ENCODE measurements at places on chromosomes 13 and 19.
A peak's percentile ranks its signal among the peaks of the same experiment; 100 is the strongest.

GRCh38 chr19:38596057-38596981, 21.4 kb downstream of the MAP4K1 start:
- peak; percentile 85 for DNase-seq

DNA sequence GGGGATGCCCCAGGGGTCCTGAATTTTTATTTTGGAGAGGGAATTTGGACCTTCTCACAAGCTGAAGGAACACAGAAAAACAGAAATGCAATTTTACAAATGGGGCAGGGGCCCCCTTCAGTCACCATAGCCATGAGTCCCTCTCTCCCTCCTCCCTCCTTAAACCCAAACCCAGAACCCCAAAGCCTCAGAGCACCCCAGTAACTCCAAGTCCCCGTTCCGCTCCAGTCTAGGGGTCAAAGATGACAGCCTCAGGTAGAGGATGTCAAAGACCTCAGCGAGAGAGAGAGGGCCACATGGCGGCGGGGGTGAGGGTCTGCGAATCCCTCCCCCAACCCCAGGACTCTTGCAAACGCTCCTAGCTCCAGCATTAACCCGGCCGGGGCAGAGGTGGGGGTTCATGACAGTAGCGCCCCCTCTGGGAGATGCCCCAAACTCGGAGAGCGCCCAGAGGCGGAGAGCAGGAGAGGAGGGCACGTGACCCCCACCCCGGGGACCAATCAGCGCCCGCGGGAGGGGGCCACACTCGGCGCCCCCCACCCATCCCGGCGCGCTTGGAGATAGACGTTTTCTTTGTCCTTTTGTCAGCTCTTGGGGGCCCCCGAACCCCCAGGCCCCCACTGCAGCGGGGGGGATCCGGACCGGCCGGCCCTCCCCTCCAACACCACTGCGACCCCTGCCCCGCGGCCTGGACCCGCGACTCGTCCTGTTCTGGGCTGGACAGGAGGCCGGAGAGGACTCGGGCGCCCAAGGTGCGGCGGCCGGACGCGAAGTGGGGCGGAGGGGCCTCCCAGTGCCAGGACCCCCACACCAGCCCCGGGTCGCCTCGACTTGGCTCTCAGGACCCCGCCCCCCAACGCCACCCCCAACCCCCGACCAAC, 20.8 kb upstream of the SEMA6B start:
- DNase-seq: no peak

GRCh38 chr13:48188131-48188530, 44.9 kb upstream of the ITM2B start:
- no peak for DNase-seq

DNA sequence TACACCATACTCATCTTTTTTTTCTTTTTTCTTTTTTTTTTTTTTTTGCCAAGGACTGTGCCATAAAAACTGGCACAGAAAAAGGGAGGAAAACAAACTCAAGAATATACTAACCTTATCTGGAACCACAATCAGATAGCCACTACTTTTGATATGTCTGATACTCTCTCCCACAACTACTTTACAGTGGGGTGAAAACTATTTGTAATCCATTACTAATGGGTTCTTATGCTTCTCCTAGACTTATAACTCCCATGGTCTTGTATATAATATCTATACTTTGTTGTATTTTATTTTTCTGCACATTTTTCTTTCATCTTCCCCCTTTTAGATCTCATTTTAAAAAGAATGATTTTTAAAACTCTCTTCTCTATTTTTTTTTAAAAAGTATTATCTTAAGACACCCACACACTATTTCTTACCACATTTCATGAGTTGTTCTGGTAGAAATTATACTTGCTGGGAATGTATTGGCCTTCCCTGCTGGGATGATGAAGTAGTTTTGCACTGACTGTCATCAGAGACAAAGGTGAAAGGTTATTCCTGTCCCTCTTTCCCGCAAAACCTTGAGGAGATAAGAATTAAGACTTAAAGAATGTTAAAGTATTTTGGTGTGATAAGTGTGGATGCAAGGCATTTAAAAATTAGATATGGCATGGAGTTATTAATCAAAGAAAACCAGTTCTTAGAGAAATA, 146.7 kb upstream of the KLF12 start:
- DNase-seq: no peak

- no peak for DNase-seq
Observed at GRCh38 chr19:28169168-28169887, 1043.6 kb downstream of the UQCRFS1 start.

DNA sequence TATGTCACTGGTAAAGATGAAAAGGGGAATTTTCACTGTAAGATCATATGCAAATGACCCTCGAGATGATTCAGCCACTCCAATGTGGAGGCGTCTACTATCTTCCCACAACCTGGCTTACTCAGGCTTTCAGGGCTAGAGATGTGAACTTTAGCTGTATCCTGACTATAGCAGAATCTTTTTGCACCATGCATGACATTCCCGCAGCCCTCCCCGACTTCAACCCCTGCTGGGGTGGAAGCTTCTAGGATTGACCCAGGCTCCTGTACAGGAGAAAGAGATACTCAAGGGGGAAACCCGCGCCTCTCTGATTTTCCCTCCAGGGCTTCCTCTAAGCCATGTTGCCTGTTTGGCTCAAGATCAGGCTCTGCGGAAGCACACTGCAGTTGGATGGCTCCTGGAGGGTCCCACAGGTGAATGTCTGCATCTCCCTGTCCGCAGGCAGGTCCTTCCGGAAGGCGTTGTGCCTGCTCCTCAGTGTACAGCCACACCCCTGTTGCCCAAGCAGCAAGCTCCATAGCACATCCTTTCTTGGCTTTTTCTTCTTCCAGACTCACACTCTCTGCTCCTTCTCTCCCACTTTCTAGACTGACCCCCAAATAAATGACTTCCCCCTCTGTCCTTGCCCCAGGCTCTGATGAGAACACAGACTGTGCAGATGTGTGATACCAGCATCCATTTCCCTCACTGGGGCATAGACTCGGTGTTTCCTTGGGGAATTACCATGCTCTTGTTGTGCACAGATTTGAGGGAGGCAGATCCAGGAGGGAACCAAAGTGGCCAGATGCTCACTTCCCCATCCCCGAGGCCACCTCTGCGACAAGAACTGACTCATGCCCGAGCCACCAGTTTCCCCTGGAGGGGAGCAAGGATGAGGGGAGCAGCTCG, 29.1 kb upstream of the POP4 start:
- DNase-seq: no peak

- DNase-seq: no peak
Observed at GRCh38 chr19:7909471-7910067, 5.1 kb upstream of the TGFBR3L start.

- no peak for DNase-seq
Observed at GRCh38 chr19:29329460-29330134, 116.6 kb upstream of the UQCRFS1 start.

- DNase-seq: no peak
Observed at GRCh38 chr19:6394831-6395230, 1.9 kb upstream of the GTF2F1 start.

DNA sequence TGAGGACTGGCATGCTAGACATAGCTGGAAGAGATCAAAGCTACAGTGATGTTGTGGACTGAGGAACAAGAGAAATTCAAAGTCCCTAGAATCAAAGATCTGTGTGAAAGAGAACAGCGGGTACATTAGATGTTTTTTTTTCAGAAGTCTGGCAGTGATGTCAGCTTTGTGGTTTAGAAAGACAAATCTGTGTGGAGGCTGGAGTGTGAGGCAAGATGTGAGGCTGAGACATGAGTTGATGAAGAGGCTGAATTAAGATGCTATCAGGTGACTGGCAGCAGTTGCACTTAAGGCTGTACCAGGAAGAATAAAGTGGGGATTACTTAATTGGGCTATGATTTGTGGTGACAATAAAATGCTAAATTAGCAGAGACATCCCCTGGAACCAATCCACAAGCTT, 46.5 kb downstream of the DNAJC3 start:
- no peak for DNase-seq

DNA sequence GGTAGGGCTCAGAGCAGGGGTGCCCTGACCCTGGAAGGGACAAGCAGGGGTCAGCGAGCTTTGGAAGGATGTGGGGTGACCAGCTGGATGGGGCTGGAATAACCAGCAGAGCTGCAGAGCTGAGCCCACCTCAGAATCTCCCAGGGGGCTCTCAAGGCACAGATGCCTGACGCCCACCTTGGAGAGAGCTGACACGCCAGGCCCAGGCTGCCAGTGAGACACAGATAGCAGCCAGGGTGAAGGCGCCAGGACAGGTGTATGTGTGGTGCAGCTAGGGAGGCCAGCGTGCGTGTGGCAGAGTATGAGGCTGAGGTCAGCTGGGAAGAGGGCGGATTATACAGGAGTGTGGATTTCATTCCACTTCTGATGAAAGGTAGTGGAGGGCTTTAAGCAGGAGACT, 8.9 kb downstream of the AP1M1 start:
- DNase-seq: no peak

DNA sequence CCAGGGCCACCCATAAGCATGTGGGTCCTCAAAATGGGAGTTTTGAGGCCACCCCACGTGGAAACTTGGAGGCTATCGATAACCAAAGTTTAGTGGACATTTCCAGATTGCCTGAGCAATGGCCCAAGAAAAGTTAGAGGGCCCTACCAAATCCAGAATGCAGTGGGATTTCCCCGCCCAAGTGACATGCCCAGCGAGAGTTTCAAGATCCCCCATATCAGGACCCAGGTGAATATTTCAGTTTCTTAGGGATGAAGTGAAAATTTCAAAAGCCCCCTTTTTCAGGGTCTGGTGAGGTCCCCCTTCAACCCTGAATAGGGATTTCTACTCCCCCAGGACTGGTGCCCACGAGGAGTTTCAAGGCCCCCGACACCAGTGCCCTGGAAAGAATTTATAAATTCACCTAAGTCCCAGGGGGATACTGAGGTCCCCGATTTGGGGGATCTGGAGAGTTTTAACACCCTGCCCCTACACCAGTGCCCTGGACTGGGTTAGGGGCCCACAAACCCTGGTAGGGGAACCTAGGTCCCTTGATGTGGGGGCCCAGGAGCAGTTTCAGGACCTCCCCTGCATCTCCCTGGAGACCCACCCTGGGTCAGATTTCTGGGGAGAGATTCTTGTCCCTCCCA, 695 bp downstream of the BST2 start:
- no peak for DNase-seq

DNA sequence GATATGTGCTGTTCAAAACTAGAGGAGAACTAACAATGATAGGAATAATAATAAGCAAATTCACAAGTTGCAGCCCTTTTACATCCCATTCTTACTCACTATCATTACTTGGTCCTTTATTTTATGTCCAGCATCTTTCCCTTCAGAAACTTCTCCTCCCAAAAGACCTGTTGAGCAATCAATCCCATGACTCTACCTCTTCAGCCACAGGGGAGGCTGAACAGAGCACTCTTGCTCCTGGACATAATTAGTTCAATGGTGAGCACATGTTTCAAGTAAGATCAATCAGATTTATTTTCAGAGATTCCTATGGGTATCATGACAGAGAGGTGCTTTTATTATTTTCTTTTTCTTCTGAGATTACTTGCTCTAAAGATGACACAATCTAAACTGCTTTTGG, 260.0 kb downstream of the COG6 start:
- no peak for DNase-seq

GRCh38 chr13:90246005-90246404, 1101.5 kb upstream of the MIR17HG start:
- DNase-seq: no peak

DNA sequence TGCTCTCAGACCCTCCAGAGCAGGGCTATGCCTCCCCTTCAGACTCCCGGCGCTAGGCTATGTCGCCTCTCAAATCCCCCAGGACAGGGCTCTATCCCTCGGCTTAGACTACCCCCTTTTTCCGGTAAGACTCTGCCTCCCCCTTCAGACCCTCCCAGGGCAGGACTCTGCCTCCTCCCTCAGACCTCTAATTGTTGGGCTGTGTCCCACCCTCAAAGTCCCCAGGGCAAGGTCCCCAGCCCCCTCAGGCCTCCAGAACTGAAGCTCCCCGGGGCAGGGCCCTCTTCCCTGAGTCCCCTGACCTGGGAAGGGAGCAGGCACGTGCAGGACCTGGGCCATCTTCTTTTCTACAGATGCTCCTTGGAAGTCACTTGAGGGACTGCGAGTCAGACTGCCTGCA, 3.2 kb downstream of the KANK2 start:
- DNase-seq: no peak

- no peak for DNase-seq
Observed at GRCh38 chr13:40984668-40985366, 34.3 kb downstream of the ELF1 start.

DNA sequence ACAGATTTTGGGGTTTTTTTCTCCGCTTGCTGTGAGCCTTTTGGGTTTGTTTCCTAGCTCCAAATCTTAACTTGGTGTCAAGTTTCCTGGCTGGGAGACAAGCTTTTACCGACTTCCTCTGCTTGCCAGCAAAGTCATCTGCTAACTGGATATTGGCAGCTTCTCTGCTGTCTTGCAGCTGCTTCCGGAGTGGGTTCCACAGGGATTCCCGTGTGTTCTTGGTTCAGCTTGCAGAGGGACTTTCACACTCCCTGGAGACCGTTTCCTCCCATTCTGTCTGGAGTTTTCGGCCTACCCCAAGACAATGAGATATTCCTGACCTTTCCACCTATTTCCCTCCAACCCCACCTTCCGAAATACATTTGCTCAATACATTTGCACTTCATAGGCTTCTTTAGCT, 2.2 kb upstream of the COLGALT1 start:
- no peak for DNase-seq

DNA sequence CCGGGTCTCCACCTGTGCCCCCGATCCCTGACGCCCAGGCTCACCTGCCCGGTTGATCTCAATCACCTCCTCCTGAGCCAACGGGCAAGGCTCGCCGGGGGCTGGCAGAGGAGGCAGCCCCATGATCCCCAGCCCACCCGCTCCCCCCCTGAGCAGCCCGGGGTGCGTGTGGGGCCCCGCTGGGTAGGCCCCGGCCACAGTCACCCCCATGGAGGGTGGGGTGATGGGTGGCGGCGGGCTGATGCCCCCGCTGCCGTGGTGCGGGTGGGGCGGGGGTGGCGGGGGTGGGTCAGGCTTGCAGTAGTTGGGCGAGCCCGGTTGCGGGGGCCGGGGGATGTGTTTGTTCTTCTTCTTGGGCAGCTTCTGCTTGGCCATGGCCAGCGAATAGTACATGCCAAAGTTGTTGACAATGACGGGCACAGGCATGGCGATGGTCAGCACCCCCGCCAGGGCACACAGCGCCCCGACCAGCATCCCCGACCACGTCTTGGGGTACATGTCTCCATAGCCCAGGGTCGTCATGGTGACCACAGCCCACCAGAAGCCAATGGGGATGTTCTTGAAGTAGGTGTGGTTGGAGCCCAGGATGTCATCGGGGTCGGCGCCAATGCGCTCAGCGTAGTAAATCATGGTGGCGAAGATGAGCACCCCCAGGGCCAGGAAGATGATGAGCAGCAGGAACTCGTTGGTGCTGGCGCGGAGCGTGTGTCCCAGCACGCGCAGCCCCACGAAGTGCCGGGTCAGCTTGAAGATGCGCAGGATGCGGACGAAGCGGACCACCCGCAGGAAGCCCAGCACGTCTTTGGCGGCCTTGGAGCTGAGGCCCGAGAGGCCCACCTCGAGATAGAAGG, 6.0 kb downstream of the KCNC3 start:
- no peak for DNase-seq
